Suppressor macrophage treated with lipopolysaccharide for 1 hour (primary cell): ENCODE measurements at places on chromosomes 6 and 20.

GRCh38 chr6:138691595-138692057, 81.9 kb upstream of the CCDC28A start:
- peak; percentile 40 for DNase-seq

DNA sequence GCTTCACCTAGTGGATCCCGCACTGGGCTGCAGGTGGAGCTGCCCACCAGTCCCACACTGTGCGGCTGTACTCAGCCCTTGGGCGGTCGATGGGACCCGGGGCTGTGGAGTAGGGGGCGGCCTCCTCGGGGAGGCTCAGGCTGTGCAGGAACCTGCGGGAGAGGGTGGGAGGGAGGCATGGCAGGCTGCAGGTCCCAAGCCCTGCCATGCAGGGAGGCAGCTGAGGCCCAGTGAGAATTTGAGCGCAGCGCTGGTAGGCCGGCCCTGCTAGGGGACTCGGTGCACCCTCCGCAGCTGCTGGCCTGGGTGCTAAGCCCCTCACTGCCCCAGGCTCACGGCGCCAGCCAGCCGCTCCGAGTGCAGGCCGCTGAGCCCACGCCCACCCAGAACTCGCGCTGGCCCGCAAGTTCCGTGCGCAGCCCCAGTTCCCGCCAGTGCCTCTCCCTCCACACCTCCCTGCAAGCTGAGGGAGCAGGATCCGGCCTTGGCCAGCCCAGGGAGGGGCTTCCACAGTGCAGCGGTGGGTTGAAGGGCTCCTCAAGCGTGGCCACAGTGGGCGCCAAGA, 1407.6 kb downstream of the EPHA7 start:
- no peak for DNase-seq

DNA sequence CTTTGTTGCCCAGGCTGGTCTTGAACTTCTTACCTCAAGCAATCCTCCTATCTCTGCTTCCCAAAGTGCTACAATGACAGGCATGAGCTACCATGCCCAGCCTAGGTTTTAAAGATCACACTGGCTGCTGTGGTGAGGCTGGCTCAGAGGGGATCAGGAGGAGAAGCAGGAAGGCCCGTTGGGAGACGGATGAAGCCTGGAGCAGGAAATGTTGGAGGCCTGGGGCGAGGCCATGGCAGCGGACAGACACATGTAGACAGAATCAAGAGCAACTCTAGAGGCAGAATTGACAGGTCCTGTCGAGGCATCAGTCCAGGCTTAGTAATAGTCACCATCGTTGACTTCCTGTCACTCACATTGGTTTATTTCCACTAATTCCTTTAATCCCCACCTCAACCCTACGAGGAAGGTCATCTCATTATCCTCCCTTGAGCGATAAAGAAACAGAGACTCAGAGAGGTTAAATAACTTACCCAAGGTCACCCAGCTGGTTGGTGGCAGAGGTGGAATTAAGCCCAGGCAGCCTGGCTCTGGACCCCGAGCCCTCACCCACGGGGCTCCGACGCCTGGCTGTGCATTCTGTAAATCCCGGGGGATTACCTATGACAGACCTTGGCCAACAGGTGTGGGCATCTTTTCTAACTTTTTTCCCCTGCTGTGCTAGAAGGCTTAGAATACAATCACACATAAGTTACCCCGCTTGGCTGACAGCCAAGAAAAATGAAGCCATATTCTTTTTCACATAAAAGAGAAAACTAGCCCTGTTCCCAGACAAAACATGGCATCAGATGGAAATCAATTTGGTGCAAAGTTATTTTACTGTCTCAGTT, 113.4 kb downstream of the EYA2 start:
- no peak for DNase-seq

- peak; percentile 44 for DNase-seq
Measured at GRCh38 chr6:17892097-17892686, 95.2 kb downstream of the KIF13A start.

DNA sequence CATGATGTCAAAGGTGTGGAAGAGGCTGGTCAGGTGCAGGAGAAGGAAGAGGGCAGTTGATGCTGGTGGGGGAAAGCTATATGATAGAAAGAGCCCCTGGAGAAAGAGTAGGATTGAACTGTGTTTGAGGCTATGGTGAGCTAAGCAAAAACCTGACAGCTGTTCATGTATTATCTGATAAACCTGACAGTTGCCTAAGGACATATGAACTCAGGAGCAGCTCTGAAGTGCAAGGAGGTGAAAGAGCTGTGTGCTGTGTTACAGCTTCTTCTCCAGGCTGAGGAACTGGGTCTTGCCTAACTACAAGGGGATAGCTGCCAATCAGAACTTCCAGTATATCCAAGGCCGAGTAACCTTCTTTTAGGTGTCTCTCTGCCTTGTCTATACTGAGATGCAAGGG, 81.8 kb downstream of the LCA5 start:
- no peak for DNase-seq

- no peak for DNase-seq
Measured at GRCh38 chr20:18727032-18727508, 86.5 kb upstream of the SCP2D1 start.

- peak; percentile 37 for DNase-seq
Measured at GRCh38 chr20:16528078-16528477, 45.2 kb downstream of the KIF16B start.

- DNase-seq, result no peak
Measured at GRCh38 chr6:94323853-94324252, 904.5 kb upstream of the EPHA7 start.

DNA sequence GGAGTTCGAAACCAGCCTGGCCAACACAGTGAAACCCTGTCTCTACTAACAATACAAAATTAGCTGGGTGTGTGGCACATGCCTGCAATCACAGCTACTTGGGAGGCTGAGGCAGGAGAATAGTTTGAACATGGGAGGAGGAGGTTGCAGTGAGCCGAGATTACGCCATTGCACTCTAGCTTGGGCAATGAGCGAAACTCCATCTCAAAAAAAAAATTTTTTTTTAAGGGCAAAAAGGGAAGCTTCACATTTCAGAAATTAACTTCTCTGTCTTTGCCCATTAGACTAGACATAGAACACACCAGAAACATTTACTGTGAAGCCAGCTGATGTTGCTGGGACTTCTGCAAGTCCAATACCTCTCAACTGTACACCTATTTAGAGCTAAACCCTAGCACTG, 90.8 kb upstream of the HDAC2 start:
- peak; percentile 66 for DNase-seq

GRCh38 chr6:37435816-37436215, 2.8 kb downstream of the CMTR1 start:
- no peak for DNase-seq

DNA sequence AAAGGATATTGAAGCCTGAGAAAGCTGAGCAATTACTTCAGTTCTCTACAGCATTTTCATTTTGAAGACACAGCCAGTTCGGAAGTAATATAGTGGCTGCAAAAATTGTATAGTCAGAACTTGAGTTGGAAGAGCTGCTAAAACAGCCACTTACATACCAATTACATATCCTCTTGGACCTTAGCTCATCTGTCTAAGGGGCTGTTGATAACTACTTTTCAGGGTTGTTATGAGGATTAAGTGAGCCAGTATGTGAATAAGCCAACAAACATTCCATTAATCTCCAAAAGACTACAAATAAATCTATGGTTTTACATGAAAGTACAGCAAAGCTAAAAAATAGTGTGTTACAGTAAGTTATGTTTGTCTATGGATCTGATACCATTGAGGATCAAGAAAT, 59.7 kb downstream of the TMEM200A start:
- DNase-seq, result no peak

- DNase-seq, result no peak
Measured at GRCh38 chr6:33929575-33930288, 125.9 kb upstream of the MLN start.

DNA sequence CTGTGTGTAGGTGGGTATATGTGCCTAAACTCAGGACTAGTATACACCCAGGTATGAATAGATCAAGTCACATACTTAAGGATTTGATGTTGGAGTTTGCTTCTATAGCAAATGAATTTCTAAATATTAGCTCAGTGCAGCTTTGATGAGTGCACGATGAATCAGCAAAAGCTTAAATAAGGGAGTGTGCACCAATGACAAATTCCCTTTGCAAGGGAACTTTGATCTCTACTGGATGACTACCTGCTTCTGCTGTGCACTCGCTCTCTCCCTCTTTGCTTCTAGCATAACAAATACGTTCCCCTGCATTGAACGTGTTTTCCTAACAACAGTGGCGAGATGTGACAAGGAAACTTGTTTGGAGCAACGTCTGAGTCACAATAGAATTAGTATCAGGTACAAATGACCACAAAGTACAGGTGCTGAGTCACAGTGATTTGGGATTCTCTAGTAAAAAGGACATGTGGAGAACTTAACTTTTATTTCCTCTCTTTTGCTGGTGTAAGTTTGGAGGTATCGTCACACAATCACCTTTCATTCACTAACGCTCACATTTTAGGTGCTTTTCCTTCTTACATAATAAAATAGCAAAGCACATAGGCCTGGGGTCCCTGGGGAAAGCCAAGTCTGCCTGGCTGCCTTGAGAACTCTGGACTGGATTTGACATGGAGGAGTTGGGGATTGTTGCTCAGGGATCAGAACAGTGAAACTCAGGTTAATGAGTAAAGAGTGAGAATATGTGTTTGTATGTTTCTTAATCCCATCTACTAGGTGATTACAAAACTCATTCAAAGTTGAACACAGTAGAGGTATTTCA, 49.7 kb downstream of the KLHL31 start:
- DNase-seq, result peak; percentile 40

GRCh38 chr20:58512808-58513552, 2.2 kb downstream of the APCDD1L start:
- DNase-seq, result no peak

- peak; percentile 41 for DNase-seq
Measured at GRCh38 chr6:52330470-52330869, 31.5 kb upstream of the PAQR8 start.

DNA sequence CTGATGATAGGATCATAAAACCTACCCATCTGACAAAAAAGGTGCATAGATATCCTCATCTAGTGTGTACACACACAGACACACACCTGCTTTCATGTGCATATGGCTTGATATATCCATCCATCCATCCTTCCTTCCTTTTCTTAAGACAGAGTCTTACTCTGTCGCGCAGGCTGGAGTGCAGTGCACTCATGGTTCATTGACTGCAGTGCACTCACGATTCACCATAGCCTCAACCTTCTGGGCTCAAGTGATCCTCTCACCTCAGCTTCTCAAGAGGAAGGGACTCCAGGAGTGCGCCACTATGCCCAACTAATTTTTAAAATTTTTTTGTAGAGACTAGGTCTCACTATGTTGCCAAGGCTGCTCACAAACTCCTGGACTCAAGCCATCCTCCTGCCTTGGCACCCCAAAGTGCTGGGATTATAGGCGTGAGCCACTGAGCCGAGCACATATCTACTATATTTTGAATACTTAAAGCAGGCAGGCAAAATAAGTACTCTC, 27.1 kb downstream of the ADNP start:
- no peak for DNase-seq

DNA sequence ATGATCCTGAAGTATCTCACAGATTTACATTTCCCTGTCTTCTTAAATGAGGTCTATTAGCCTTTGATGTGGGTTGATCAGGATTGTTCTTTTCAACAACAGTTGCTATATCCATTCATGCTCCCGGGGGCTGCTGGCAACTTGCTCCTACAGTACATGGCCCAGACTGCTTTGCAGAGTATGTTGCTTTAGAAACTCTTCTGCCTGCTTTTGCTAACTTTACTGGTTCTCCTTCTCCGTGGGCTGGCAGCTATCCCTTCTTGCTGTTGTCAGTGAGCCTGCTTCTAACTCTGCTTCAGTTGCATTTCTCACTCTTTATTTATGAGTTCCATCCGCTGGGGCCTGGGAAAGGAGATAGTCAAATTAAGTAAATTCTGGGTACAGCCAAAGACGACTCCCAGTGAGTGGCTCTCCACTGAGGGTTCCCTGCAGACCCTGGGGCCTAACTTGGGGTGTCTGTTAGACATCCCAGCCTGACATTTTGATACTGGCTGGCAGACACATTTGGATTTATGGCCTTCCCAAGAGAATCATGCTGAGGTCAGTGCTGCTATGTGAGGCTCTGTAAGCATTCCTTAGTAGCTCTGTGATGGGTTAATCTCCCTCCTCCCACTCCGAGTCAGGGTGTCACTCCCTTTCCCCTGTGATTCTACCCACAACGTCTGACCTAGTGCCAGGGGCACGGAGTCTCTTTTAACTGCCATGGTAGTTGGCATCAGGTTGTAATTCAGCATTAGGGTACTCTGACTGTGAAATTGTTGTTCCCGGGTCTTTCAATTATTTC, 73.6 kb downstream of the SLX4IP start:
- peak; percentile 31 for DNase-seq

DNA sequence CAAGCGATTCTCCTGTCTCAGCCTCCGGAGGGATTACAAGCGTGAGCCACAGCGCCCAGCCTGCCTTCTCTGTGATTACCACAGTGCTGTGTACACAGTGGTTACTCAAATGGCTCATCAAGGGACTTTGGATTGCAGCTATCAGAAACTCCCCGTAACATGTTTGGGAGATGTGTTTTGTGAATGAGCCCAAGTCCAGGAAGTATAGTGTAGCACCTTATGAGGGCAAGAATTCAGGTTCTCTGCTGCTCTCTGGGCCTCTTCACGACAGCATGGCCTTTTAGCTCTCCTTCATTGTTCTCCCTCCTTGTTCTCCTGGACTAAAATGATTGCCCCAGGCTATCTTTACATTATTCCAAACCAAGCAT, 34.1 kb upstream of the RPL7L1 start:
- no peak for DNase-seq

- DNase-seq, result no peak
Measured at GRCh38 chr20:1815502-1816085, 79.6 kb upstream of the SIRPA start.

- no peak for DNase-seq
Measured at GRCh38 chr6:43402820-43403219, 24.5 kb upstream of the ABCC10 start.

DNA sequence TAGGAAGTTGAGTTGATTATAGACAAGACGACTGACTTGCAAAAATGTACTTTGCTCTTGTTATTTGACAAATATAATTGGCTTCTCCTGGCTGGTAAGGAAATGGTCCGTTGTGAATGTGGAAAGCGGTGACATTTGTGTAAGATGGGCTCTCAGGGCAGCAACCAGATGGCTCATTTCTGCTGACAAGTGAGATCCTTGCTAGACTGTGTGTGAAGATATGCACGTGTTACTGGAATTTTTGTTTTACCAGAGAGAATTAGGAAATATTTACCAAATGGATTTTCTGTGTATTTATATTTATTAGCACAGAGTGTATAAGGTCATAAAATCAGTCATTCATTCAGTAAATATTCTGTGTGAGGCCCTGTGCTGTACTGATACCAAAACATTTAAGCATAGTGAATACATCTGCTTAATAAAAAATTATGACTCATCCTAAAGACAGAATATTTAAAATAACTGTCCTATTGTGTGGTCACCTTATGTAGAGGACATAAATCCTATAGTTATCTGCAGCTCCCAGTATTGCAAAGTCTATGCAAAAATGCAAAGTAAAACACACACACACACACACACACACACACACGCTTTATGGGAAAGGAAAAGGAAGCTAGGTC, 109.9 kb upstream of the ASF1A start:
- DNase-seq, result no peak

GRCh38 chr6:166951670-166952060, 4.7 kb downstream of the RNASET2 start:
- DNase-seq, result no peak

- DNase-seq, result peak; percentile 85
Measured at GRCh38 chr6:158213925-158214674, 46.0 kb downstream of the GTF2H5 start.
